ENCODE measurements at places on chromosomes 13 and 19.

DNA sequence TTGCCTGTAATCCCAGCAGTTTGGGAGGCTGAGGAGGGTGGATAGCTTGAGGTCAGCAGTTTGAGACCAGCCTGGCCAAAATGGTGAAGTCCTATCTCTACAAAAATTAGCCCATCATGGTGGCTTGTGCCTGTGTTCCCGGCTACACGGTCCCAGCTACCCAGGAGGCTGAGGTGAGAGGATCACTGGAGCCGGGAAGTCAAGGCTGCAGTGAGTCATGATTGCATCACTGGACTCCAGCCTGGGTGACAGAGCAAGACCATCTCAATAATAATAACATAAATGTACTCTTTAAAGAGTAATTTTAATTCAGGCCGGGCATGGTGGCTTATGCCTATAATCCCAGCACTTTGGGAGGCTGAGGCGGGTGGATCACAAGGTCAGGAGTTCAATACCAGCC is 38.7 kb downstream of the SKA3 start:
- DNase-seq = peak; percentile 85

- no peak for DNase-seq
Measured at GRCh38 chr13:40159736-40160135, 504.3 kb downstream of the COG6 start.

DNA sequence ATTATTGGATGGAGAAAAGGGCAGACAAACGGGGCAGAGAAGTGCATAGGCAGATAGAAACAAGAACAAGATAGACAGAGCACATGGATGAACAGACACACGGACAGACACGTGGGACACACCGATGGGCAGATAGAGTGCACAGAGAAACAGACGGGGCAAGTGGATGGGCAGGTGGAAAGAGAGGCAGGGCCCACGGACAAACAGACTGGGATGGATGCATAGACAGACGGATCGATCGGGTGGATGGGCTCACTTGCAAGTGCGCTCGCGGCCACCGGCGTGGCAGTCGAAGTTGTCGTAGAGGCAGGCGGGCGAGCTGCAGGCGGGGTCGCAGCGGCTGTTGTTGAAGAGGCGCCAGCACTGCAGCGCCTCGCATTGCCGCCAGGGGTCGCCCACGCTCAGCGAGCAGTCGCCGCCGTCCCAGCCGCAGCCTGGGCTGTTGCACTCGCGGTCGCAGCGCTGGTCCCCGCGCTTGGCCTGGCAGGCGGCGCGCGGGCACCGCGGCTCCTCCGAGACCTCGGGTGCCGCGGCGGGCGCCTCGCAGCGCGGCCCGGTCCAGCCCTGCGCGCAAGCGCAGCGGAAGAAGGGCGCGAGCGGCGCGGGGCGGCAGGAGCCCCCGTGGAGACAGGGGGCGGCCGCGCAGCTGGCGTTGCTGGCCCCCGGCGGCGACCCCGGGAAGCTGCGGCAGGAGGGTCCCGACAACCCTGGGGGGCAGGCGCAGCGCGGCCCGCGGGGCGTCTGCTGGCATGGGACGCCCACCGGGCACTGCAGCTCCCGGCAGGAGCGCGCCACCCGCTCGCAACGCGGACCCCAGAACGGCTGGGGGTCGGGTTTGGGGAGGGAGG is 23.3 kb downstream of the NOTCH3 start:
- peak; percentile 79 for DNase-seq

- no peak for DNase-seq
Measured at GRCh38 chr13:113923376-113924063, 50.4 kb downstream of the C13orf46 start.

DNA sequence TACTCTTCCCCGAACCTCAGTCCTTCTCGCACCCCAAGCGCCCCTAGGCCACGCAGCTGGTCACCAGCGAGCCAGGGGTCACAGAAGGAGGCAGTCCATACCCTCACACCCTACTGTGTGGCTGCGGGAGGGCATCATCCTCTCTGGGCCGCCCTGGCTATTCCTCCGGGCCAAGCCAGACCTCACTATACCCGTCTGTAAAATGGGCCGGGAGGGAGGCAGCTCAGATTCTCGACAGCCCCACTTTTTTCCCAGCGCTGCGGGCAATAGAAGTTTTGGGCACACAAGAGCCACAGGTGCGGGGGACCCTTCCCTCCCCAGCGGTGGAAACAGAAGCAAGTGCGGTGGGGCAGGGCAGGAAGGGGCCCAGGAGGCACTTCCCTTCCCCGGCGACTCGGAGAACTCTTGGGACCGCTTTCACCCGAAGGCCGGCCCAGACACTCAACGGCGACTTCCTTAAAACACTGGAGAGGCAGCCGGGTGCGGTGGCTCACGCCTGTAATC is 5.6 kb upstream of the ARRDC2 start:
- no peak for DNase-seq

GRCh38 chr19:19748249-19748938 is 15.5 kb upstream of the ZNF14 start:
- DNase-seq = no peak

DNA sequence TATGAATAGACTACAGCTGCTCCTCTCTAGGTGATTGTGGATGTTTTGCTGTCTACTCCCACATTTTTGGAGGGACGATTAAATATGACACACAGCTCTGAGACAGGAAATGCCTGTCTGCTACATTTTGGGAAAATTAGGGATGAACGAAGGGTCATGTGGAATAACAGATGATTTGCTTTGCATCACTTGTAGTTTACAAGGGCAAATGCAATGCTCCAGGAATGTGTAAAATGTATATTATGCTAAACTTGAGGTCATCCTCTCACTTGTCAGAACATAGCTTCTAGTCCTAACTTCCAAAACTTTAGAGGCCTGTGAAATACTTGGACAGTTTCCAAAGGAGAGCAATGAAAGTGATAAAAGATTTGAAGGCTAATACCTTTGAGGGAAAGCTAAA is 284.2 kb upstream of the DACH1 start:
- peak; percentile 39 for DNase-seq

- DNase-seq = peak; percentile 63
Measured at GRCh38 chr19:39110263-39110967, 15.2 kb upstream of the PAK4 start.

DNA sequence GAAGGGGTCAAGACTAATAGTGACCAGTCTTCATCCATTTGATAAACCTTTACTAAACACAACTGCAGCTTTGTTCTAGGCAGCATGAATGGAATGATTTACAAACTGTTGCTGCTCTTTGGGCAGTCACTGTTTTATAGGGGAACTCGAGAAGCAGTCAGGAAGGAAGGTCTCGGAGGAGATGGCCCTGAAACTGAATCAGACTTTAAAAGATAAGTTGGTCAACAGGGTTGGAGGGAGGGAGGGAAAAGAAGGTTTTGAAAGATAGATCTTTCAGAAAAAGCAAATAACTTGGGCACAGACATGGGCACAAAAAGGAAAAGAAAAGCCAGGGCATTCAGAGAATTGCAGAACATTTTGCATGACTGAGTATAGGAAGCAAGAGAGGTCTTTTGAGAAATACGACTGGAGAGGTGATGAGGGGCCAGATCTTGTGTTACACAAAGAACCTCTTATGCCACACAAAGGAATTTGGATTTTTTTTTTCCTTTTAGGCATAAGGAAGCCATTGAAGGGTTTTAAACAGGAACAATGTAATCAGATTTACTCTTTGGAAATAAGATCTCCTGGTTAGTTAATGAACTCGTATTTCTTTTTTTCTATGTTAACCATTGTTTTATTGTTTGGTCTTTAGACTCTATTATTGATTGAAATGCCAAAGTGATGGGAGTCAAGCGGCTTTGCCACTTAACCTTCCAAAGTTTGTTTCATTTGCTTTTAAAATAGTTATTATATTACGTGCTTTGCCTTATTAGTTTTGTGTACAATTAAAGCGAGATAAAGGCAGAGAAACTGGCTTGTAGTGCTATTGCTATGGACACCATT is 37.5 kb upstream of the SACS start:
- peak; percentile 19 for DNase-seq

- peak; percentile 10 for DNase-seq
Measured at GRCh38 chr13:25966086-25966485, 85.7 kb downstream of the SHISA2 start.
